ENCODE measurements at places on chromosomes 2 and 18. TPM values are rescaled to one million over a fixed set of nuclear protein-coding genes. Genes with fewer than 3 reads are reported as not detected.
A peak's percentile ranks its signal among the peaks of the same experiment; 100 is the strongest.

GRCh38 chr18:21496277-21496835 is 104.1 kb downstream of the ESCO1 start:
- no peak for DNase-seq

The CDKL4 gene
- total RNA-seq = 0.63 TPM

DNA sequence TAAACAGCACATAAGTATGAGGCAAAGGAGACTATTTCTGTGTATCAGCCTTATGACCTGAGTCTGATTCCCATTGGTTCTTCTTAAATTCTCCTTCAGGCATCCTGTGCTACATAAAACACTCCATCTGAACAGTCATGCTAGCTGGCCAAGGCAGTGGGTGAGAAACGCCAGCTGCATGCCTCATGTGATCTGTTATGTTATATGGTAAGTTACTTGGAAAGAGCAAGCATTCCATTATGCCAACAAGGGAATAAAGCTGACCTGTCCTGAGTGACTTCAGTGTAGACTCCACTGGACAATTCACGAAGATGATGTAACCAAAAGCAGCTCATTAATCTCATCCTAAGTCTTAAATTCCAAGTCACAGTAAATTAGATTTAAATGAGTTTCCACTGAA is 216.5 kb upstream of the FN1 start:
- no peak for DNase-seq

The UGT1A4 gene
- total RNA-seq = not detected

The BOLL gene
- total RNA-seq = not detected

DNA sequence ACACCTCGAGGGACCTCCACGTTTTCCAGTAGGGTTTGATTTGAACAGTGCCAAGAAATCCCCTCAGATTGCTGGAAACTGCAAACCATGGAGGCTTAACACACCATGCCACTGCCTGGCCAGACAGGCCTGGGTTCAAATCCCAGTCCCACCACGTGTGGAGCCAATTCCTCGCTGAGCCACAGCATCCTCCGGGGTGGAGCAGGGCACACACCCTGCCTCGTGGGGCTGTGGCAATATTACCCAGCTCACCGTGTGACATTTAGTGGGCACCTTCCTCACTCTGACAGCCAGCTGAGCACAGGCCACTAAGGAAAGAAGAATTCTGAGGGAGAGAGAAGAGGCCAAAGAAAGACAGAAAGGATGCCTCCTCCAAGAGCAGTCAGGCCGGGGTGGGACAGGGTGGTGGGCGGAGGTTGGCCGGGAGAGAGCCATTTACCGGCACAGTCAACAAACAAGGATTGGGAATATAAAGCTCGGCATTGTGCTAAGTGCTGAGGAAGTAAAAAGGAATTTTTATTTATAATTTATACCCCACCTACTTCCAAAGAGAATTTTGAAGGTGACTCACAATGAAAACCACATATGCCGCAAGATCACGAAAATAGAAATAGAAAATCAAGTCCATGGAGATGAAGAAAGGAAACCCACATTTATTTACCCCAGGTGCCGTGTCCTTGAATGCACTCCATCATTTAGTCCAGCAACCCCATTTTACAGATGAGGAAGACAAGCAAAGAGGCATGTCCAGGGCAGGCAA is 111.5 kb downstream of the MCFD2 start:
- DNase-seq = peak; percentile 87
